ENCODE measurements at places on chromosomes 1 and 21. TPM values are rescaled to one million over a fixed set of nuclear protein-coding genes. Genes with fewer than 3 reads are reported as not detected.

DNA sequence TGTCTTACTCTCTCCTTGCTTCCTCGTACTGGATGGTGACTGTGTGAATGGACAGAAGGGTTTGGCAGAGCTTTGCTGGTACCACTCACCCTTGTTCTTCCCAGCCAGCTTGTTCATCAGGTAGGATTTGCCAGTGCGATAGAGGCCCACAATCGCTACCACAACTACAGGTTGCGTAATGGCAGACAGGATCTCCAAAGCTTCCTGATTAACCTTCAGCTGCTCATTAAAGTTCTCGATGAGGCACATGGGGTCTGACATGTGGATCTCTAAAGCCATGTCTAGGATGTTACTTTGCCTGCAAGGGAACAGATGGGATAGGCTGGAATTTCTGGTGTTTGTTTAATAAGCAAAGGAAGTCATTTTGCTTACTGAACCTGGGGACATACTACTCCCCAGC, 3.4 kb downstream of the GBP5 start:
- DNase-seq, result no peak

Gene CD58
- 17.9 TPM for total RNA-seq

Gene LRRC71
- 0.34 TPM for total RNA-seq

DNA sequence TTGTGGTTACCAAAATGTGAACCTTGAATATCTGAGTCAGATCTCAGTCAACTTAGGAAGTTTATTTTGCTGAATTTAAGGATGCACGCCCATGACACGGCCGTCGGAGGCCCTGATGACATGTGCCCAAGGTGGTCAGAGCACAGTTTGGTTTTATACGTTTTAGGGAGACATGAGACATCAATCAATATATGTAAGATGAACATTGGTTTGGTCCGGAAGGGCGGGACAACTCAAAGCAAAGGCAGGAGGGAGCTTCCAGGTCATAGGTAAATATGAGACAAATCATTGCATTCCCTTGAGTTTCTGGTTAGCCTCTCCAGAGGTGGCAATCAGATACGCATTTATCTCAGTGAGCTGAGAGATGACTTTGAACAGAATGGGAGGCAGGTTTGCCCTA, 1.0 kb upstream of the PRMT2 start:
- DNase-seq, result no peak

Measured in dermis blood vessel endothelial cell (primary cell).